Heart left ventricle (tissue), 16 donors: ENCODE measurements at places on chromosomes 4 and X. TPM values are rescaled to one million over a fixed set of nuclear protein-coding genes. Genes with fewer than 3 reads are reported as not detected.

GRCh38 chr4:54063737-54064316, 578 bp downstream of the CHIC2 start:
- H3K4me3 ChIP-seq: peak overlapping the region; percentile 99
- H3K27ac ChIP-seq: peak overlapping the region; percentile 90
- peaks cover 62% of the 10 kb centered on the region for H3K4me1 ChIP-seq
- no peaks in the 10 kb centered on the region for H3K27me3 ChIP-seq

DNA sequence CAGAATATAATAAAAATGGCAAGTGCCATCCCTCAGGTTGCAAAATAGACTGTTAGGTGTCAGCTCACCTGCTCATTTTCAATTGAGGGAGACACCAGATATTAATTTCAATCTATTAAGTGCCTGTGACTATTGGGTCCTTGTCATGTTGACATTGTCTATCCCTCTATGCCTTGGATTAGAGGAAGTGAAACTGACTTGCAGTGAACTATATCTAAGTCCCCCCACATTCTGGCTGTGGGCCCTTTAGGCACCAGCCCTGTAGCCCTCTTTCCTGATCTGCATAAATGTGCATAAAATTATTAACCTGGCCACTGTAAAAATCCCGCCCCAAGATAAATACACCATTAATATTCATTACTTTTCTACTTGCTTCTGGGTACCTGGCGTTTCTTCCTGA, 293.0 kb upstream of the CLNK start:
- no peak for DNase-seq
- H3K4me3 ChIP-seq: no peak overlapping the region
- H3K27ac ChIP-seq: no peak overlapping the region

SLC38A5 gene
- 1.5 TPM for total RNA-seq

ERAS gene
- total RNA-seq: not detected

TRPC3 gene
- total RNA-seq: 0.20 TPM

ZNF185 gene
- total RNA-seq: 7.4 TPM
